HuH-7.5 (cell line): ENCODE measurements at places on chromosomes 5 and 9.

GRCh38 chr5:65213921-65214525 lies 267.7 kb downstream of the ADAMTS6 start:
- peak; percentile 27 for DNase-seq

GRCh38 chr9:75891771-75892215 lies 1.3 kb downstream of the PCSK5 start:
- DNase-seq, result peak; percentile 25

DNA sequence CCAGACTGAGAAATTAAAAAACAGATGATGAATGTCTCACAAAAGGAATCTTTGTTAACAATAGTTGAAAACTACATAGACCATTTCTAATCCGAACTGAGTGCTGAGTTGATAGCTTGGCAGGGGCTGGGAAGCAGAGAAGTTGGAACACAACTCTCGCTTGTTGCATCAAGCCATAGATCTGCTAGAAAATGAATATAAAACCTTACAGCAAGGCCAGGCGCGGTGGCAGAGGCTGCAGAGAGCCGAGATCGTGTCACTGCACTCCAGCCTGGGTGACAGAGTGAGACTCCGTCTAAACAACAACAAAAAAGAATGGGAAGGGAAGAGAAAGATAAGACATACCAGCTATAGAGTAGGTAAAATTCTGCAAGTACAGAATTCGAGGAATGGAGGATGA lies 28.0 kb upstream of the SPZ1 start:
- DNase-seq, result no peak

- DNase-seq, result no peak
Measured at GRCh38 chr5:131214609-131215227, 44.0 kb downstream of the LYRM7 start.

- DNase-seq, result no peak
Measured at GRCh38 chr9:128485414-128485855, 19.1 kb upstream of the GLE1 start.

DNA sequence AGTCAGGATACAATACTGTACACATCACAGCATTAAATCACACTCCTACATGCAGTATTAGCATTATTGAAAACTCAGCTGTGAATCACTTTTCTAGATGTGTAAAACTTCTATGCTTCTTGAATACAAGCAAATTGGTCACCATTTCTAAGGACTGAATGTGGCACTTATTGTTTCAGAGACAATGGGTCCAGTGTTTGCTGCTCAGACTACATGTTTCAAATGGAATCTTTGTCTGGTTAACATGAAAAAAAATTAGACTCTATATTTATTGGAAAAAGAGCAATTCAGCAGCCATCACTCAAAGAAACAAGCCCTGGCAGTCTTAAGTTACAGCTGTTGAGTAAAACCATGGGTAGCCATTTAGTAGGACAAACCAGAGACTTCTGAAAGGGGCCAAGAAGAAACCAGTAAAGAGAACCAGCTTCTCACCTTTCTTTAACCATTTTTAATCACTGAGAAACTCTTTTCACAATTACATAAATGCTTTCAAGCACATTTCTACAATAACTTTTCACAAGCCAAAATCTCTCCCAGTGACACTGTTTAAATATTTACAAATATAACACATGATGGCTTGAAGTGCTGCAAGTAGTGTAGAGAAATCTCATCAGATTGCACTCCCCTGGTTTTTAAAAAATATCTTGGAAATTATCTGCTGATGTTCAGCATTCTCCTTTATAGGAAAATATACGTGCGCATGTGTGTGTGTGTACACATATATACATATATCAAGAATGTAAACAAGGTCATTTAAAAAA lies 35.2 kb downstream of the OR2K2 start:
- no peak for DNase-seq

GRCh38 chr5:125057912-125058826 lies 311.7 kb upstream of the ZNF608 start:
- no peak for DNase-seq

GRCh38 chr5:44051591-44051990 lies 337.6 kb downstream of the FGF10 start:
- DNase-seq, result no peak

DNA sequence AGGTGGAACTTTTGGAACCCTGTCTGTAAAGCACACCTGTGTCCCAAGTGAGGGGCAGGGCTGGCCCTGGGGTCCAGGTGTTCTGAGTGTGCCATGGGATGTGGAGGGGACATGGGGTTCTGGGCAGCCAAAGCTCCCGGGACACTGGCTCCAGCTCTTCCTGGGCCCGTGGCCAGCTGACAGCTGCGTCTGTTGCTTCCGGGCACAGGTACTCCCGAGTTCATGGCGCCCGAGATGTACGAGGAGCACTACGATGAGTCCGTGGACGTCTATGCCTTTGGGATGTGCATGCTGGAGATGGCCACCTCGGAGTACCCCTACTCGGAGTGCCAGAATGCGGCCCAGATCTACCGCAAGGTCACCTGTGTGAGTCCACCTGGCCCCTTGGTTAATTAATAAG lies 50.7 kb downstream of the WNK2 start:
- DNase-seq, result no peak

GRCh38 chr9:93060746-93061259 lies 2.3 kb downstream of the SUSD3 start:
- DNase-seq, result no peak

DNA sequence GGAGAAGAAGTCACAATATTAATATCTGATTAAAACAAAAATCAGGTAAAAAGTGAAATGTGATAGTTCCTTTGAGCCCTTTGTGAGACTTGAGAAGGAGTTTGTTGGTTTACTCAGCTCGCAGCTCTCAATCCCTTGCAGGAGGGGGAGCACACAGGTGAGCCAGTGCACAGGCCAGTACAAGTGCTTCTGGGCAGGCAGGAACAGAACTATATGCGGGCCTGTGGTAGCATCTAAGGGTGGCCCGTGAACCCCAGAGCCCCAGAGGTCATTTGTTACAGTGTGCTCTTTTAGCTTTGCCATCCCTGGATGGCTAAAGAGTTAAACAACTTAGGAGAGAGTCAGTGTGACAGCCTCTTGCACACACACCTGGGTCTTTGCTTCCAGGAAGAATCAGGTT lies 215.3 kb upstream of the EDIL3 start:
- DNase-seq, result no peak

- DNase-seq, result no peak
Measured at GRCh38 chr9:124576751-124577150, 69.6 kb upstream of the NR5A1 start.

DNA sequence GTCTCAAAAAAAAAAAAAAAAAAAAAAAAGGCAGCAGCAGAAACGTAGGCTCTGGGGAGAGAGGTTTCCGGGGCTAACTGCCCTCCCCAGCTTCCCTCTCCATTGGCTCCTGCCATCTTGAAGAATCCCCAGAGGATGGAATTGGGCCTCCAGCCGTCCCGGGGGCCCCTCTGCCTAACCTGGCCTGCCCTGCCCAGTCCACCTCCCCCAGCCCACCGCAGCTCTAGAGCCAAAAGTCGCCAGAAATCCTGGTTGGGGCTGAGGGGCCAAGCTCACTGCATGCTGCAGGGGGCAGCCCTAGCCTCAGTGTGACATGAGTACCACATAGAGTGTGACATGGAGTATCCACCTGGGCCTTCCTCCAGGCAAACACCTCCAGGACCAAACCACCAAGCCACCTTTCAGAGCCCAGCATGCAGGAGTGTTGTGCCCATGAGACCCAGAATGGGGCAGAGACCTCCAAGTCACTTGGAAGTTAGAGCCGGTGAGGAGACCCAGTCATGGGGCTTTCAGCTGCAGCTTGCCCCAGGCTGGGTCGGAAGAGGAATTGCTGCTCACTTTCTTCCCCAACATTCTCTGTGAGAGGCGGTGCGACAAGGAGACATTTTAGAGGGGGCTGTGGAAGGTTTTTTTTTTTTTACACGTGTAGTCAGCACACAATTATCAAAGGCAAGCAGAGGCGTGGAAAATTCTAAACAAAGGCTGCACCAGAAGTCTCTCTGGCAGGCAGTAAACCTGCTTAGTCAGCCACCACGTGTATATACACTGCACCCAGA lies 17.6 kb downstream of the CD74 start:
- no peak for DNase-seq

DNA sequence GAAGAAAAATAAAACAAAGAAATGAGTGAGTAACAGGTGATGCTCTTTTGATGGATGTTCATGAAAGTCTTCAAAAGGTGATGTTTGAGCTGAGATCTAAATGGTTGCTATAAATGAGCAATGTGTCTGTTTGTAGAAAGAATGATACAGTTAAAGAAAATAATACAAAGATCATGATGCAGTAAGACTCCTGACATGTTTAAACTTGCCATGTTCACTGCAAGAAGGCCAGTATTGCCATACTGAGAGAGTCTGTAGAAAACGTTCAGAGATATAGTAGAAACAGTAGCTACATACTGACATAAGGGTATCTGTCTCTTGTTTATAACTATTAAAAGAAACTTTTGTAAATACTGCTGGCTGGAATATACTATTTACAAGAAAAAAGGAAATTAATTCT lies 1609.2 kb upstream of the ACO1 start:
- DNase-seq, result no peak

DNA sequence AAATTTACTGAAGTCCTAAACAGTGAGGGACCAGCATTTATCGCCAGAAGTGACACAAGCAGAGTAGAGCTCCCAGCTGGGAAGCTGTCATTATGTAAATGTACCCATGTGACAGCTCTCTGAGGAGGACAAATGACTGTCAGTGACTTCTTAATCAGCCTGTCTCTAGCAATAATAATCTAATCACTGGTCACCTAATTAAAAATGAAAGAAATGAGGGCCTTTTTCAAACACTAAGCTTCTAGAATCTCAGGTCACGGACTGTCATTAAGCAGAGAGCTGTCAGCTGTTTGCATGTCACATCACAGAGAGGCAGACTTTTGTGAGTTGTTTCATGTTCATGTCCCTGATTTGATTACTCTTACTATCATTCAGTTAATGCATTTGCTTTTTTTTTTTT lies 77.9 kb upstream of the FBXL17 start:
- no peak for DNase-seq
